Chondrocyte (in vitro differentiated cells): ENCODE measurements at places on chromosomes 7 and 10. TPM values are rescaled to one million over a fixed set of nuclear protein-coding genes. Genes with fewer than 3 reads are reported as not detected.

The GPR37 gene
- total RNA-seq, result 1.6 to 3.2 TPM (median 2.2 TPM) in 3 replicates

The ANKRD61 gene
- not detected in 3 replicates for total RNA-seq

The LRRC4 gene
- total RNA-seq, result 0.23 to 0.94 TPM (median 0.32 TPM) in 3 replicates

The BRAF gene
- total RNA-seq, result 19.8 to 24.7 TPM (median 20.9 TPM) in 3 replicates

The EN2 gene
- 0.15 to 0.99 TPM (median 0.15 TPM) in 3 replicates for total RNA-seq

The CALML5 gene
- total RNA-seq, result not detected in 3 replicates

The SEMA3E gene
- total RNA-seq, result 3.7 to 10.1 TPM (median 5.1 TPM) in 3 replicates

The ASAH2B gene
- total RNA-seq, result 2.1 to 3.9 TPM (median 3.0 TPM) in 3 replicates

The SNX10 gene
- total RNA-seq, result 0.56 to 1.2 TPM (median 0.62 TPM) in 3 replicates

The CNPY1 gene
- not detected in 3 replicates for total RNA-seq

The TPK1 gene
- total RNA-seq, result 2.3 to 4.4 TPM (median 3.5 TPM) in 3 replicates

The SEMA3A gene
- 0.36 to 0.87 TPM (median 0.65 TPM) in 3 replicates for total RNA-seq

GRCh38 chr7:121027761-121028669 is 39.5 kb downstream of the CPED1 start:
- H3K27me3 ChIP-seq, result no peaks in the 10 kb centered on the region
- H3K36me3 ChIP-seq, result no peaks in the 10 kb centered on the region
- no peak for DNase-seq
- peaks cover 42% of the 10 kb centered on the region for H3K4me1 ChIP-seq
- no peak overlapping the region for H3K27ac ChIP-seq

GRCh38 chr10:96978621-96979154 is 146.6 kb downstream of the LCOR start:
- H3K4me1 ChIP-seq, result peaks cover 5% of the 10 kb centered on the region
- no peak for DNase-seq
- no peak overlapping the region for H3K4me3 ChIP-seq
- no peaks in the 10 kb centered on the region for H3K27me3 ChIP-seq
- H3K36me3 ChIP-seq, result peaks cover 14% of the 10 kb centered on the region

DNA sequence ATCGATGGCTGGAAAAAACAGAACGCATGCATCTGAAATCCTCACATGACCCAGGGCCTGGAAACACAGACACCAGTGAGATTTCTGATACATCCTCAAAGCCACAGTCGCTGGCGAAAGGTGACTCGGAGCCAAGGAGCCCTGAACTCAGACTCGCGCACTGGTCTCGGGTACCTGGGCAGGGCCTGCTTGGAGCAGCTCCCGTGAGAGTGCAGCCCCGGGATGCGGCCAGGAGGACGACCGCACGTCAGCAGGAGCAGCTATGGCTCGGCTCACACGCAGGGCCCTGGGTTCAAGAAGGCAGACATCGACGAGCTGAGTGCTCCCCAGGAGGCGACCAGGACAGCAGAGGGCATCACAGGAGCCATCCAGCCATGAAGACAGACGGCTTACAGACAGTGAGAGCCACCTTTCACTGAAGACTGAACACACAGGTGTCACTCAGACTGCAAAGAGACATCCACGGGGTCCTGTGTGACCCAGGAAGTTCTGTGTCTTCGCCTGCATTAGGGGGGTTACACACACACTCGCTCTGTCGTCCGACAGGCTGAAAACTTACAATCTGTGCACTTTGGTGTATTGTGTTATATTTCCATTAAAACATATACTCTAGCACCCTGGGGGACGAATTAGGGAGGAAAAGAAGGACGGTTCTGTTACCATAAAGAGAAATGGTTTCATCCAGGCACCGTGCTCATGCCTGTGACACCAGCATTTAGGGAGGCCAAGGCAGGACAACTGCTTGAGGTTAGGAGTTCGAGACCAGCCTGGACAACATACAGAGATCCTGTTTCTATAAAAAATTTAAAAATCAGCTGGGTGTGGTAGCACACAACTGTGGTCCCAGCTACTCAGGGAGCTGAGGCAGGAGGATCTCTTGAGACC is 227.7 kb downstream of the MAD1L1 start:
- no peak overlapping the region for H3K4me3 ChIP-seq
- H3K4me1 ChIP-seq, result no peaks in the 10 kb centered on the region
- no peaks in the 10 kb centered on the region for H3K27me3 ChIP-seq
- DNase-seq, result peak; percentile 92

- H3K27ac ChIP-seq, result no peak overlapping the region
- peaks cover 17% of the 10 kb centered on the region for H3K27me3 ChIP-seq
- no peak overlapping the region for H3K4me3 ChIP-seq
- no peak for DNase-seq
- H3K36me3 ChIP-seq, result no peaks in the 10 kb centered on the region
- H3K4me1 ChIP-seq, result no peaks in the 10 kb centered on the region
These were observed 223.3 kb upstream of the NFE2L3 start for GRCh38 chr7:25928549-25929330.

GRCh38 chr7:102155821-102156441 is 130.7 kb upstream of the SH2B2 start:
- no peaks in the 10 kb centered on the region for H3K27me3 ChIP-seq
- H3K27ac ChIP-seq, result peak overlapping the region; percentile 53

GRCh38 chr10:86260564-86260963 is 106.0 kb downstream of the GRID1 start:
- no peak overlapping the region for H3K27ac ChIP-seq
- H3K4me1 ChIP-seq, result no peaks in the 10 kb centered on the region
- H3K36me3 ChIP-seq, result no peaks in the 10 kb centered on the region
- DNase-seq, result no peak
- peaks cover 19% of the 10 kb centered on the region for H3K27me3 ChIP-seq
- H3K4me3 ChIP-seq, result no peak overlapping the region

DNA sequence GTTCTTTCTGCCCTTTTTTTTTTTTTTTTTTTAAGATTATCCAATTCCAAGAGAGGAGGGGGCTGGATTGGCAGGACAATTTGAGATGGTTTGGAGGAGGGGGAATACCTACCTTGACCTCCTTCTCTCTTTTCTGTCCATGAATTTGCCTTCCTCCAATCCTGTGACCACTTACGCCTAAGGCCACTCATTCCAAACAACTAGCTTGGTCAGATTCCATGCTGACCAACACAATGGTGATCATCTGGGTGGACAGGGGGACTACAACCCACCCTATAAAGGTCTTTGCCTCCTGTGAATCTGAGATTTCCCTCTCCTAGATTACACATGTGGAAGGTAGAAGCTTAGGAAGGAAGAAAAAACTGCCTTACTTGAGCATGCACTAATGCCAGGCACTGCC is 2.3 kb upstream of the LDB1 start:
- no peak overlapping the region for H3K4me3 ChIP-seq
- no peaks in the 10 kb centered on the region for H3K36me3 ChIP-seq
- no peak overlapping the region for H3K27ac ChIP-seq
- peaks cover 32% of the 10 kb centered on the region for H3K4me1 ChIP-seq

DNA sequence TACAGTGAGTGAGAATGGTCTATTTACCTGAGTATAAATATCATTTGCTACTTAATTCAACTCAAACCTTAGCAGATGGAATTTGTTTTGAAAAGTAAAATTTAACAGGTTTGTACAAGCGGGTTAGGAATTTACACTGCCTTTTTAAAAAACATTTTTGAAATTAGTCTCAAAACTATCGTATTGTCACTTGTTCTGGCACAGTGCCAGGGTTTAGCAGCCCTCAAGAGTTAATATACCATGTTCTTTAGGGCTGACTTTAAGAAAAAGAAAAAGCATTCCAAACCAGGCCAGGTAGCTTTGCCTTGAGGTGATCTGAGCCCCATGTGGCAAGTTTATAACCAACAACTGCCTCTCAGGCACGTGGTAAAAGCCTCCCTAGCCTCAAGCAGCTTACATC is 17.8 kb downstream of the CCNJ start:
- no peaks in the 10 kb centered on the region for H3K27me3 ChIP-seq
- no peak for DNase-seq
- no peak overlapping the region for H3K4me3 ChIP-seq
- no peak overlapping the region for H3K27ac ChIP-seq

GRCh38 chr7:114645451-114645850 is 230.8 kb downstream of the FOXP2 start:
- H3K27me3 ChIP-seq, result no peaks in the 10 kb centered on the region
- no peak for DNase-seq
- H3K4me3 ChIP-seq, result no peak overlapping the region
- H3K36me3 ChIP-seq, result peaks cover 4% of the 10 kb centered on the region
- H3K27ac ChIP-seq, result no peak overlapping the region
- H3K4me1 ChIP-seq, result no peaks in the 10 kb centered on the region

GRCh38 chr7:127782654-127783559 is 130.9 kb downstream of the SND1 start:
- DNase-seq, result no peak
- peaks cover 42% of the 10 kb centered on the region for H3K4me1 ChIP-seq
- no peak overlapping the region for H3K27ac ChIP-seq
- H3K27me3 ChIP-seq, result no peaks in the 10 kb centered on the region

DNA sequence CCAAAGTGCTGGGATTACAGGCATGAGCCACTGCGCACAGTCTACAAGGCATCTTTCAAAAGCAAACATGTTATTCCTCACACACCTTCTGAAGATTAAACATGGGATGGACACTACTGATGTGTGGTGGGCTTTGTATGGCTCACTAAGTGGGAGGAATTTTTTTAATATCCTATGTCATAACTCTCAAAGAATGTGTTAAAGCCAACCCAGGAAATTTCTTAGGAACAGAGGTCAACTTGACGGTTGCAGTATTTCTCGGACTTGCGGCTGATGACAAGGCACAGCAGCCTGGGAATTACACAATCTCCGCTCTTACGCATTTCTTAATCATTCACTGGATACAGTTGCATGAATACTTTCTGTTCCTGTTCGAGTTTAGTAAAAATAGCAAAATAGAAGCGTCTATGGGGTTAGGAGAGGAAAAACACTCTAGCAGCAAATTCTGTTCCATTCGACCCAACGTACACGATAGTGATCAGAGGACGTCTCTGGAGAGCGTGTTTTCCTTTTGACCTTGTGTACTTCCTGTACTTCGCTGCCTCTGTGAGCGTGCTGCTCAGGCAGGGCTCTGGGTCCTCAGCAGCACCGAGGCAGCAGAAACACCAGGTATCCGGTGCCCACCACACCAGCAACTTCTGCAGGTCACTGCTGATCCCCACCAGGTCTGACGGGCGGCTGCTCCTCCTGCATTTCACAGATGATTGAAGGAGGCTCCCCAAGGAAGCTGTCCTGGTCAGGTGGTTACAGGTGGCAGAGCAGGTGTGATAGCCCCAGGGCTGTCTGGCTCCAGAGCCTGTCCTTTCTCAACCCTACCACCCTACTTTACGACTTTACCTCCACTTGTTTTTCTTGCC is 26.4 kb upstream of the SRGN start:
- peak overlapping the region; percentile 71 for H3K4me3 ChIP-seq
- no peak for DNase-seq
- peaks cover 38% of the 10 kb centered on the region for H3K4me1 ChIP-seq
- peak overlapping the region; percentile 94 for H3K27ac ChIP-seq
- no peaks in the 10 kb centered on the region for H3K27me3 ChIP-seq

- H3K4me3 ChIP-seq, result no peak overlapping the region
- peaks cover 4% of the 10 kb centered on the region for H3K27me3 ChIP-seq
- H3K4me1 ChIP-seq, result peaks cover 9% of the 10 kb centered on the region
These were observed 382.2 kb upstream of the ZMIZ1 start for GRCh38 chr10:78686444-78687060.

DNA sequence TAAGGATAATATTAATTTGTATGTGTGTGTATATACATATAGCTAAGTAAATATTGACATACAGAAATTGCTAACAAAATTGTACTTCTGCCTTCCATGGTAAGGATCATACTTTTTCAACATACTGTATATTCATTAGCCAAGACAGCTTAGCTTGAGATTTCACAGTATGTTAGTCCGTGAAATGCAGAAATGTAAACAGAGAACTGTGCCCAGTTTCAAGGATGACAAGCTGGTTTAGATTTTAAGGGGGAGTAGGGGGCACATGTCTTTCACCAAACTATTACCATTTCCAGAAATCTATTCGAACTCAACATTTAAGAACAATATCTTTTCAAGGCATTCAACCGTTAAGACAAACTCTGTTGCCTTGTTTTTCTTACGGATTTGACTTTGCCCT is 182.2 kb downstream of the SORCS1 start:
- peaks cover 8% of the 10 kb centered on the region for H3K4me1 ChIP-seq
- H3K27me3 ChIP-seq, result no peaks in the 10 kb centered on the region
- H3K36me3 ChIP-seq, result no peaks in the 10 kb centered on the region
- no peak for DNase-seq

DNA sequence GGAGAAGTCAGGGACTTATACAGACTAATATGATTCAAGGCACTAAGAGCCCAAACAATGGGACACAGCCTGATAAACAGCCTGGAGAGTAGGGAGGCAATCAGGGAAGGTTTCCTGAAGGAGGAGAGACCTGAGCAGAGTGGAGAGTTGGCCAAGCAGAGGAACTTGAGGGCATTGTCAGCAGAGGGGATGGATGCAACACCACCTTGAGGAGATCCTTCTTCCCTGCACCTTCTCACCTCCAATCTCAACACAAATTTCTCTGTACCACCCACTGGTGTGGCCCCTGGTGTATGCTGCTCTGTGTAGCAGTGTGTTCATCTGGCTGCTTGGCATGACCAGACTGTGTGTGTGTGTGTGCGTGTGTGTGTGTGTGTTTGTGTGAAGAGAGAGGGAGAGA is 146.2 kb downstream of the WDR11 start:
- H3K27ac ChIP-seq, result no peak overlapping the region
- H3K27me3 ChIP-seq, result peaks cover 6% of the 10 kb centered on the region
- no peaks in the 10 kb centered on the region for H3K4me1 ChIP-seq

- no peaks in the 10 kb centered on the region for H3K27me3 ChIP-seq
- H3K27ac ChIP-seq, result no peak overlapping the region
- no peak for DNase-seq
- no peak overlapping the region for H3K4me3 ChIP-seq
These were observed 124.6 kb upstream of the ZNF479 start for GRCh38 chr7:57256637-57257375.

GRCh38 chr7:156524818-156525597 is 115.6 kb upstream of the RNF32 start:
- H3K27ac ChIP-seq, result no peak overlapping the region
- H3K27me3 ChIP-seq, result no peaks in the 10 kb centered on the region
- H3K36me3 ChIP-seq, result no peaks in the 10 kb centered on the region
- H3K4me1 ChIP-seq, result no peaks in the 10 kb centered on the region
- no peak for DNase-seq
- H3K4me3 ChIP-seq, result no peak overlapping the region

- no peak for DNase-seq
- peaks cover 53% of the 10 kb centered on the region for H3K27me3 ChIP-seq
- no peak overlapping the region for H3K27ac ChIP-seq
- no peaks in the 10 kb centered on the region for H3K36me3 ChIP-seq
These were observed 128.6 kb downstream of the APBB1IP start for GRCh38 chr10:26566525-26567350.

GRCh38 chr7:90530263-90530662 is 60.8 kb downstream of the PTTG1IP2 start:
- peaks cover 4% of the 10 kb centered on the region for H3K4me1 ChIP-seq
- H3K27ac ChIP-seq, result no peak overlapping the region
- H3K27me3 ChIP-seq, result no peaks in the 10 kb centered on the region
- H3K36me3 ChIP-seq, result peaks cover 4% of the 10 kb centered on the region
- no peak for DNase-seq
- no peak overlapping the region for H3K4me3 ChIP-seq

GRCh38 chr7:24825931-24826661 is 68.8 kb upstream of the GSDME start:
- peaks cover 36% of the 10 kb centered on the region for H3K4me1 ChIP-seq
- DNase-seq, result no peak
- H3K27me3 ChIP-seq, result no peaks in the 10 kb centered on the region
- H3K36me3 ChIP-seq, result no peaks in the 10 kb centered on the region
- no peak overlapping the region for H3K27ac ChIP-seq

- H3K4me1 ChIP-seq, result peaks cover 12% of the 10 kb centered on the region
- DNase-seq, result no peak
- no peaks in the 10 kb centered on the region for H3K36me3 ChIP-seq
- H3K4me3 ChIP-seq, result no peak overlapping the region
- peaks cover 2% of the 10 kb centered on the region for H3K27me3 ChIP-seq
These were observed 116.9 kb upstream of the GDF10 start for GRCh38 chr10:47182934-47183703.
